ENCODE measurements at places on chromosomes 5 and 9. TPM values are rescaled to one million over a fixed set of nuclear protein-coding genes. Genes with fewer than 3 reads are reported as not detected.

GRCh38 chr9:24118190-24118589, 292.1 kb upstream of the ELAVL2 start:
- no peak for DNase-seq

- DNase-seq: no peak
These were observed 99.3 kb downstream of the FOCAD start for GRCh38 chr9:20783057-20784038.

DNA sequence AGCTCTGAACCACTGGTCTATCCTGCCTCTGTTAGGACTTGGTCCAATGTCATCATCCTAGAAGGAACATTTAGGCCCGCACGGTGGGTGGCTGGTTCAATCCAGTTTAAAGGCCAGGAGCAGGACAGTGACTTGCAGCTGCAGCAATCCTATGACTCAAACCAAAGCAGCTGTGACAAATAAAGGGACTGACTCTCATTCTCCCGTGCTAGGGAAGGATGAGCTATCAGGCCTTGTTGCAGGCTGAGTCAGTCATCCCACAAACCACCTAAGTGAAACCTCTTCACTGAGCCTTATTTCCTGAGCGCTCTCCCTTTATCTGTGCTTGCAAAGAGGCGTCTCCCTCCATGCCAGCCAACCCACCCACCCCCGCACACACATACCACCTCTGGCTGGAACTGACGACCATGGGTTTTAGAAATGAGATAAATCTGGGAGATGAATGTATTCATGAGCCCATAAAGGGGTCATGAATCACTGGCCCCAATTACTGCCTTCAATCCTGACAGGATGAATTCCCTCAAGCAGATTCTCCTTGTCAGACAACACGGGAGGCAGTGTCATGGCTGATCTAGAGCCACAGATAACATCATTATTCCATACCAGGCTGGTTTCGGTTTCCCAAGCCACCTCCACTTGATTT, 93.4 kb downstream of the KCNIP1 start:
- DNase-seq: peak; percentile 45

DNA sequence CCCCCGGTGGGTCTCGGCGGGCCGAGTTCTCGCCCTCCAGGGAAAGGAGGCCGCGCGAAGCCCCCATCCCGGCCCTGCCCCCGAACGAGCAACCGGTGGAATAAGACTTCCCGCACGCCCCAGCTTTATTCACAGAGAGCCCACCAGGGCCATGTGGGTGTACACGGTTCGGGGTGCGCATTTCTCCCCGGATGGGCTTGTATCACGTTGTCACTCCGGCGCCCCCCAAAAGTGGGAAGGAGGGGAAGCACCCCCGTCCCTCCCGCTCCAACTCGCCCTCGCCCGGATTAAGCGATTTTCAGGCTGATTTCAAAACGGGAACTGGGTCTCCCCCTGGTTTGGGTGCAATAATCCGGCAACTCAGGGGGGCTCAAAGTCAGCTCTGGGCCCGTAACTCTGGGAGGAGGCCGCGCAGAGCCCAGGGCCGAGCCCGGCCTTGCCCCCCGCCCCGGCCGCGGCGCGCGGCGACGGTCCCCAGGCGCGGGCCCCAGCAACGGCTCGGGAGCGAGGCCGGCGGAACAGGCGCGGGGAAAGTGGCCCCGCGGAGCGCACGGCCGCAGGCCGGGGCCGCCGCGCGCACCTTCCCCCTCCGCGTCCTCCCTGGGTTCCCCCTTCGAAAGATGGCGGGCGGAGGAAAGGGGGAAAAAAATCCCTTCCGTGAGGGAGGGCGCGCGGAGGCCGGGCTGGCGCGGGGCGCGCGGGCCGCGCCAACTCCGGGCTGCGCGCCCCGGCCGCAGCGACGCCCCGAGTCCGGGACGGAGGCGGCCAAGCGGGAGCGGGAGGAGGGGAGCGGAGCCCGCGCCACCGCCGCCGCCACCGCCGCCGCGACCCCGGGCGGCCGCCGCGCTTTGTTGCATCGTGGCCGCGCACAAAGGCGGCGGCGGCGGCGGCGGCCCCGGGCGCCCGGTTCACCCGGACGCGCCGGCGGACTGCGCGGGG, 644 bp downstream of the BRD3 start:
- DNase-seq: no peak

GRCh38 chr9:92378865-92379560, 25.4 kb downstream of the OGN start:
- no peak for DNase-seq

GRCh38 chr5:62960781-62961180, 382.2 kb downstream of the LRRC70 start:
- no peak for DNase-seq

Gene CD72
- total RNA-seq: 4.1 TPM

Gene SPATA6L
- 7.1 TPM for total RNA-seq

Gene SPINK7
- not detected for total RNA-seq

Measured in PC-9 (cell line).